ENCODE measurements at places on chromosomes 16 and 17.

DNA sequence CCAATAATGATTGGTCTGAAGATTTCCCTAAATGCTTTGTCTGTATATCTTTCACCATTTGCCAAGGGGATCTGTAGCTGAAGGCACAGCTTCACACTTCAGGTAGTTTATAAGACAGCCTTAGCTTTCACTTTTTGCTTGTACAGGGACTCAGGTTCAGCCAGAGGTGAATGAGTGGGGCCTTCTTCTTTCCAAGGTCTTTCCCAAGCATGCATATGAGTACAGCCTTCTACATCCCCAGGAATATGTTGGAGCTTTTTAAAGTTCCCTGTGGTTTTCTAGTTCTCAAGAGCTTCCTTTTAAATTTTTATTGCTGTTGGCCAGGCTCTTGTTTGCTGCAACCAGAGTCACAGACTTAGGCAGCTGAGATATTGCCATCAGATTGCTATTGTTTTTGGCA lies 17.9 kb upstream of the SPDYE4 start:
- no peak for DNase-seq

- no peak for DNase-seq
Measured at GRCh38 chr17:80703142-80703478, 158.5 kb downstream of the RPTOR start.

DNA sequence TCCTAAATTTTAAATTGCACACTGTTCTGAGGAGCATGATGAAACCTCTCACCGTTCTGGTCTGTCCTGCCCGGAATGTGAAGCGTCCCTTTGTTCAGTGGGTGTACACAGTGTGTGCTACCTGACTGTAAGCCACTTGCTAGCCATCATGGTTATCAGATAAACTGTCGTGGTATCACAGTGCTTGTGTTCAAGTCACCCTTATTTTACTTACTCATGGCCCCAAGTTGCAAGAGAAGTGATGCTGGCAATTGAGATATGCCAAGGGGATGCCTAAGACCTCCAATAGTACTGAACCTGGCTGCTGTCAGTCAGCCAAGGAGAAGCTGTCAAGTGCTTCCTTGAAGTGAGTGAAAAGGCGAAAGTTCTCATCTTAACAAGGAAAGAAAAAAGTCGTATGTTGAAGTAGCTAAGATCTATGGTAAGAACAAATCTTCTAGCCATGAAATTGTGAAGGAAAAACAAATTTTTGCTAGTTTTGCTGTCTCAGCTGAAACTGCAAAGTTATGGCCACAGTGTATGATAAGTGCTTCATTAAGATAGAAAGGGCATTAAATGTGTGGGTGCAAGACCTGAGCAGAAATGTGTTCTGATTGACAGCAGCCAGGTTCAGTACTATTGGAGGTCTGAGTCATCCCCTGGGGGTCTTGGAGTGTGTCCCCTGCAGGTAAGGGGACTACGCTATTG lies 5.8 kb downstream of the PIK3R6 start:
- DNase-seq = no peak

- DNase-seq = no peak
Measured at GRCh38 chr16:55035956-55036355, 105.3 kb downstream of the IRX5 start.

DNA sequence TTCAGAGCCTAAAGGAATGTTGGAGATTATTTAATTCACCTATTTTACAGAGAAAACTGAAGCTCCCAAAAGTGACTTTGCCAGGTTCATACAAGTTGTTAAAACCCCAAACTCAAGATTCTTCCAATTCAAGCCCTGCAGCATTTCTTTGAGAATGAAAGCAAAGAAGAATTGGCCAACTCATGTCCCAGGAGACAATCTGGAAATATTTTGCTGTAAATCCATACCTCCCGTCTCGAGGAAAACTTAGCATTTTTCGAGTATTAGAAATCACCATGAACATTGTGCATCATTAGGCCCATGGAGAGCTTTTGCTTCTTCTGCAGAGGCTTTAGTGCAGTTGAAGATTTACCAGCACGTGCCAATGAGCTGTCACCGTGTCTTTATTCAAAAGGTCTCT lies 176.4 kb upstream of the KCNJ16 start:
- no peak for DNase-seq

- peak; percentile 94 for DNase-seq
Measured at GRCh38 chr16:27179500-27180072, 23.7 kb upstream of the KDM8 start.

GRCh38 chr17:79678091-79678735 lies 52.5 kb upstream of the ENPP7 start:
- DNase-seq = no peak

GRCh38 chr16:60077861-60078260 lies 1343.7 kb upstream of the GOT2 start:
- no peak for DNase-seq

DNA sequence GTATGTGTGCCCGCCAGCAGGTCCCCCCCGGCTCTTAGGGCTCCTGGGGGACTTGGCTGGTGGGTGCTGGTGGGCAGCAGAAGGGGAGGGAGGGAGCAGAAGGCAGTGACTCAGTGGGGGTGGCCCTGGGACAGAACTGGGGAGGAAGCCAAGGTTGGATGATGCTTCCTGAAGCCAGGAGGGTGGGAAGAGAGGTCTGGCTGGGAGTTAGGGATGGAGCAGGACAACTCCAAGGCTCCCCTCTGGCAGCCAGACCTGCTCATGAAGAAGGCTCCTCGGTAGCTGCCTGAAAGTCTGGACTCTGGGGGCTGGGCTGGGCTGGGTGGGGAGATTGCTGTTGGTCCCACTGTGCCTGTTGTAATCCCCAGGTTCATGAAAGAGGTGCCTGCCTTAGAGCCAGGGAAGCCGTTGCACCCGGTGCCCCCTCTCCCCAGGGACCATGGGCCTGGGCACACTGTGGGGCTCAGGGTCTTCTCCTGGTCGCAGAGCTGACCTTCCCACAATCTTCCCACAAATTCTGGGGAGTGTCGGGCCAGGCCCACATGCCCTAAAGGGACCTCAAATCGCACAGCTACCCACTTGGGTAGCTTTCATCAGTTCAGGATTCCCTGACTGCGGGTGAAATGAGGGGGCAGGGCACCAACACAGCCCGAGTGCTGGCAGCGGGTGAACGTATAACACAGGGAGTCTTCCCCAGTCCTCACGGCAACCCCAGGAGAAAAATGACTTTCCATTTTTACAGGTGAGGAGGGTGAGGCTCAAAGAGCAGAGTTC lies 1.1 kb upstream of the PLEKHG4 start:
- no peak for DNase-seq

- no peak for DNase-seq
Measured at GRCh38 chr16:3164121-3164991, 23.6 kb upstream of the OR1F1 start.

GRCh38 chr17:17028059-17028877 lies 14.0 kb upstream of the MPRIP start:
- no peak for DNase-seq

DNA sequence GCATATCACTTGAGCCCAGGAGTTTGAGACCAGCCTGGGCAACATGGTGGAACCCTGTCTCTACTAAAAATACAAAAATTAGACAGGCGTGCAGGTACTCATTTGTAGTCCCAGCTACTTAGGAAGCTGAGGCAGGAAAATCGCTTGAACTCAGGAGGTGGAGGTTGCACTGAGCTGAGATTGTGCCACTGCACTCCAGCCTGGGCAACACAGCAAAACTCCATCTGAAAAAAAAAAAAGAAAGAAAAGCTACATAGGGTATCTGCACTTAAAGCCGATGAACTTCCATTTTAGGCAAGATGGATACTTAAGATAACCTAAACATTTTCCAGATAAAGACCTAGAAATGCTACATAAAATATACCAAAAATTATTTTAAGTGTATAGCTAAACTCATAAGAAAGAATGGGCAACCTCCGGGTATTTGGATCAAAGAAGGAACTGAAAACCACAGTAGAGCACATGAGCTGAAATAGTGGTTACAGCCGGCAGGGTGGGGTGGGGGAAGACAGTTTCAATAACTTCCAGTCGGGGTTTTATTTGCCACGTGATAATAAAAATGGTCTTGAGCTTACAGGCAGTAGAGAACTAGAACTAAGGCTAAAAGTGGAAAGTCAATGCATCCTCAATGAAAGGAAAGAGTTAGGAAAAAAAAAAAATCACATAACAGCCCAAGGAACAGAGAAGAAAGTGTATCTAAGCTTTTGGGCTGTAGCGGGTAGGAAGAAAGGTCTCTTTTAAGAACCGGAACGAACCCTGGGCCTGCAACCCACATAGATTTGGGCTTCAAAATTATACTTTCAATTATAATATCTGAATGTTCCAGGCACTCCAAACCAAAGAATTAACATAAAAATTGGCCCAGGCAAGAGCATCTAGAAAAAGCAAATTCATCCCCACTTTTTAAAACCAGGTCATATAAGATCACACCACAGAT lies 53.1 kb downstream of the CFDP1 start:
- no peak for DNase-seq

DNA sequence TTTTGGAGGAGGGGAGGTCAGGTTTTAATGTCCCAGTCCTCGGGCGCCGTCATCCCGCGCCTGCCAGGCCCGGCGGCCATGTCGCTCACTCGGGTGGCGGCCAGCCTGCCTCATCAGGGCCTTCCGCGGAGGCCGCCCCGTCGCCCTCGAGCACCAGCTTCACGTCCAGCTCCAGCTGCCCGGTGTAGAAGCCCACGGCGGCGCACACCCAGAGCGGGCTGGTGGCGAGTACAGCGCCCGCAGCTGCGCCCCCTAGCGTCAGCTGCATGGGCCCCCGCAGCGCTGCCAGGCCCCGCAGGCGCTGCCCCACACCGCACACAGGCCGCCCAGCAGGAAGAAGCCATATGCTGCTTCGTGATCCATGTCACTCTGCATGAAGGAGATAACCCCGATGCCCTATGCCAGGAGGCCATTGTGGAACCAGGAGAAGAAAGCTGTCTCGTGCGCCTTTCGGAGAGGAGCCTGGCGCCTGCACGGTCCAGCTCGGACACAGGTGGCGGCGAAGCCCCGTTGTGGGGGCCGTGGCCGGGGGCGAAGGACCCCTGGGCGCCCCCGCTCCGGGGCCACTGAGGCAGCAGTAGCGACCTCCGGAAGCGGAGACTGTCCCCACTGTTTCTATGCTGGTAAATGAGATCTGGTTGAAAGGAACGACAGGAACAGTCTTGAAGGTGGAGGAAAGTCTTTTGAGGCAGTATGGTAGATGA lies 9.6 kb downstream of the AP2B1 start:
- DNase-seq = no peak

GRCh38 chr17:21613071-21613429 lies 79.3 kb upstream of the KCNJ18 start:
- no peak for DNase-seq

- DNase-seq = no peak
Measured at GRCh38 chr16:51408357-51408756, 257.3 kb upstream of the SALL1 start.

GRCh38 chr16:14310519-14310991 lies 239.4 kb downstream of the MRTFB start:
- no peak for DNase-seq

- no peak for DNase-seq
Measured at GRCh38 chr17:65292430-65292829, 155.3 kb downstream of the RGS9 start.

- no peak for DNase-seq
Measured at GRCh38 chr17:81706757-81707624, 3.8 kb downstream of the MRPL12 start.

DNA sequence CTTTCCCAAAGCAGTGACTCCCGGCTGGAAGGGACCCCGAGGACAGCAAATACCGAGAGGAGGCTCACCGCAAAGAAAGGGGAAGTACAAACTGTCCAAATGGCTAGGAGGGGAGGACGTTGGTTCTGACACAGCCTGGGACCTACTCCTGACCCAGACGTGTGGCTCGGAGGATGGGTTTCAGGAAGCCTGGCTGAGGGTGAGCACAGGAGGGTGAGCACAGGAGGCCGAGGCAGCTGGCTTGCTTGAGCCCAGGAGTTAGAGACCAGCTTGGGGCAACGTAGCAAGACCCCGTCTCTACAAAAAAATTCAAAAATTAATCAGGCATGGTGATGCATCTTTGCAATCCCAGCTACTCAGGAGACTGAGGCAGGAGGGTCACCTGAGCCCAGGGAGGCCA lies 83.2 kb downstream of the C16orf78 start:
- DNase-seq = no peak

DNA sequence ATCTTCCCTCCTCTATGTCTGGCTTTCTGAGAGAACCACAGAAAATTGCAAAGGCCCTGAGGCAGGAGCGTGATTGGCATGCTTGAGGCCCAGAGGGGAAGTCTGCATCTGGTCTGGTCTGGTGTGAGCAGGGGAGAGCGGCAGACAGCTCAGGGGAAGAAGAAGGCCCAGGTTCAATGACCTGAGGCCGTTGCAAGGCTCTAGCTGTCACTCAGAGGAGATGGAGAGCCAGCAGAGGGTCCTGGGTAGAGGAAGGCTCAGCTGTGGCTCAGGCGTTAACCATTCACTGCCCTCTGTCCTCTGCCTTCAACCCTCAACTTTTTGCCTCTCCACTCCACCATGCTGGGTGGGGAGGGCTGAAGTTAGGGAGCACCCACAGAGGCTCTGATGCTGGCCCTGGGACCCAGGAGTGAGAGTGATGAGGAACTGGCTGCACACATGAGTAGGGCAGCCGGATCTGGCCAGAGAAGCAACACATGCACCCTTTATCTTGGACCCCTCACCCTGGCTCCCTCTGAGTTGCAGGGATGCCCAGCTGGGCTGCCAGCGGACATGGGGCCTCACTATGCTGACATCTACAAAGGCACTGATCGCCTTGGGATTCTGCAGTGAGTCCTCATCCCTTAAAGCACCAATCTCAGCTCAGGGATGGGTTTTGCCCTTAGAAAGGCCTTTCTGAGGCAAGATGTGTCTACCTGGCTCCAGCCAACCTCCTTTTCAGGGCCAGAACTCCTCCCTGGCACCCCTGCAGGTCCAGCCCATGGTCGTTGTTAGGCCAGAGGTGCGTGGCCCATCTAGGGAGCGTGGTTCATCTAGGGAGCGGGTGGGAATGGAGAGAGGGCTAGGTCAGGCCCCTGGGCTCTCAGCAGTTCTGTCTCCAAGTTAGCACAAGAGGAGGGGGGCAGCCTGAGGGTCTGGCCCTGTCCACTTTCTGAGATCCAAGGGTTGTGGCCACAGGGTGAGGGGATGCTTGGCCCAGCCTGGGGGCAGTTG lies 7.7 kb upstream of the KRTAP17-1 start:
- no peak for DNase-seq

DNA sequence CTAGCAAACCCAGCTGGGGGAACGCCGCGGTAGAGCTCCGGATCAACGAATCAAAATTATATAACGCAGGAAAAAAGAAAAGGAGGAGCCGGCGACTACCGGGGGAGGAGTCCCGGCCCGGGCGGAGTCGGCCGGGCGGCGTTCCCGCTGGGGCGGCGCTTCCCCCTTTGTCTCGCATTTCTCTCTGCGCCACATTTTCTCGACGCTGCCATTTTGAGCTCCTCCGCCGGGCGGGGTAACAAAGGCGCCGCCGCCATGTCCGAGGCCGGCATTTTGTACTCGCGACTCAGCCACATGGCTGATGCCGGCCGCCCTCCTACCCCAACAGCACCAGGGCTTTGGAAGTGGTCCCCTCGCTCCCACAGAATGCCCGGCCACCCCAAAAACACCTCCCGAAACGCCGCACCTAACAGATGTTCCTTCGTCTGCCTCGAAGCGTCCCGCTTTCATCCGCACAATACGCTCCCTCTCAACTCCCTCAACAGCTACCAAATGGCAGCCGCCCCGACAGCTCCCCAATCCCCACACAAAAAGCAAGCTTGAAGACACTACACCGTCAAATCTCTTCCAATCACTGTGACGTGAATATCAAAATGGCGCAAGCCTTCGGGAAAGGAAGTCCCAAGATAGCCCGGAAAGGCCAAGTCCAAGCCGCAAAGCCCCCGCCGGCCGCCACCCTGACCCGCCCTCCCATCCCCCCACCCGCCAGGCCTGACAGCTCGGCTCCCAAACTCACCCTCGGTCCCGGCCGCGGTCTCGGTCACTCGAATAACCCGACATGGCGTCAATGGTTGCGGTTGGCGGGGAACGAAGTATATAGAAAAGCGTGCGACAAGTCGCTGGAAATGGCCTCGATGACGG lies 519 bp downstream of the DDX5 start:
- peak; percentile 90 for DNase-seq

Measured in stimulated activated effector memory CD8-positive, alpha-beta T cell treated with anti-CD3 and anti-CD28 coated beads, Interleukin-12 subunit alpha, Interleukin-12 subunit beta, amount 100 ng/mL, for 72 hours (primary cell).